Choroid plexus epithelial cell (primary cell): ENCODE measurements at places on chromosomes 4 and X.

GRCh38 chr4:143506031-143506430 lies 7.5 kb upstream of the SMARCA5 start:
- DNase-seq: no peak

DNA sequence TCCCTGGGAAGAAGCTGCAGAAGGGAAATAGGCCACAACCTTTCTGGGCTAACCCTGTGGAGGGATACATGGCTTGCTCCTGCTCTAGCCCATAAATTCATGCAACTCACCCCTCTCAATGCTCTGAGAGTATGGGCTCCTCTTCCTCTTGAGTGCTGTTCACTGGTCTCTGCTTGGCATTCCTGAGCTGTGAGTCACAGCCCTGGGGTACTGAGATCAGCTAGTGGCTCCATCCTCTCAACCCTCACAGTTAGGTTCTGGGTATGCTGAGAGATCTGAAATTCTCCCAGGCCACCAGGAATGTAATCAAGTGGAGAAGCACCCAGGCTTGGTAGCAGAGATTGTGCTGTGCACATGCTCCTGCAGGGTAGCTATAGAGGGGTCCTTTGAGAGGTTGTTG lies 60.6 kb upstream of the SPANXN2 start:
- peak; percentile 1 for DNase-seq

- DNase-seq: peak; percentile 46
These were observed 218.9 kb downstream of the FBXW7 start for GRCh38 chr4:152316969-152317368.

- peak; percentile 92 for DNase-seq
These were observed 199.4 kb upstream of the DDX53 start for GRCh38 chrX:22800360-22800759.
